GM12864 (cell line): ENCODE measurements at places on chromosomes 1 and 21.
A peak's percentile ranks its signal among the peaks of the same experiment; 100 is the strongest.

GRCh38 chr21:43892984-43893535 is 28.0 kb downstream of the AGPAT3 start:
- no peak for DNase-seq

GRCh38 chr1:208187499-208188041 is 56.6 kb downstream of the PLXNA2 start:
- DNase-seq = peak; percentile 49

DNA sequence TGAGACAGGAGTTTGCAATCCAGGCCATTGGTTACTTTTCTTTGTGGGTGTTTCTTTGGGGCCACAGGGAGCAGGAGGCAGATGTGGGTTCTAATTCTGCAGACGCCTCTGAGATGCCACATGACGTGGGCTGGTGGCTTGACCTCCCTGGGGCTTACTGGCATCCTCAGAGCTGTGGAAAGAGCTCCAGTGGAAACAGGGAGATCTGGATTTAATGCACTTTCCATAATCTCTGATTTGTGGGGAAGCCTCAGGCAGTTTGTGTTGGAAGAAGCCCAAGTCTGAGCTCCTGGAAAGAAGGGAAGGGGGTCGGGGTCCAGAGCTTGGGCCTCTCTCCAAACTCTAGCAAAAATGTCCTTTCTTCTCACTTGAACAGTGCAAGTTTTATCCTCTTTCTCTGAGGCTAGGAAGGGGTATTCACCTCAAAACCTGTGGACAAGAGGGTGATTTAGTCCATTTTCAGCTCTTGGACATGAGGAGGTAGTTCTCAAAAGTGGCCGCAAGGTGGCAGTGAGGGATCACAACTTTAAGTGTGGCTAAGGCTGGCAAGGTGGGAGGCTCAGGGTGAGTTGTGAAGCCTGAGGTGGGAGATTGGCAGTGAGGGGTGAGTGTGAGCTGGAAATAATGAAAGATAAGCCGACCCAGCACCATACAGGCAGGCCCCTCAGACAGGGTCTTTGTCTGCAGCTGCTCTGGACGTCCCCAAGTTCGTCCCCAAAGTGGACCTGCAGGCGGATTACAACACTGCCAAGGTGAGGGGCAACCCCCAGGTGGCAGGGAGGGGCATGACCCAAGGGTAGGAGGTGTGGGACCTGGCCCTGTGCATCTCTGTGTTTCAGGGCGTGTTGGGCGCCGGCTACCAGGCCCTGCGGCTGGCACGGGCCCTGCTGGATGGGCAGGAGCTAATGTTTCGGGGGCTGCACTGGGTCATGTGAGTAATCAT is 9.2 kb downstream of the IKBKE start:
- no peak for DNase-seq

GRCh38 chr1:227959325-227959860 is 11.7 kb upstream of the WNT9A start:
- DNase-seq = no peak

GRCh38 chr1:156574039-156574633 is 1.8 kb upstream of the IQGAP3 start:
- no peak for DNase-seq

DNA sequence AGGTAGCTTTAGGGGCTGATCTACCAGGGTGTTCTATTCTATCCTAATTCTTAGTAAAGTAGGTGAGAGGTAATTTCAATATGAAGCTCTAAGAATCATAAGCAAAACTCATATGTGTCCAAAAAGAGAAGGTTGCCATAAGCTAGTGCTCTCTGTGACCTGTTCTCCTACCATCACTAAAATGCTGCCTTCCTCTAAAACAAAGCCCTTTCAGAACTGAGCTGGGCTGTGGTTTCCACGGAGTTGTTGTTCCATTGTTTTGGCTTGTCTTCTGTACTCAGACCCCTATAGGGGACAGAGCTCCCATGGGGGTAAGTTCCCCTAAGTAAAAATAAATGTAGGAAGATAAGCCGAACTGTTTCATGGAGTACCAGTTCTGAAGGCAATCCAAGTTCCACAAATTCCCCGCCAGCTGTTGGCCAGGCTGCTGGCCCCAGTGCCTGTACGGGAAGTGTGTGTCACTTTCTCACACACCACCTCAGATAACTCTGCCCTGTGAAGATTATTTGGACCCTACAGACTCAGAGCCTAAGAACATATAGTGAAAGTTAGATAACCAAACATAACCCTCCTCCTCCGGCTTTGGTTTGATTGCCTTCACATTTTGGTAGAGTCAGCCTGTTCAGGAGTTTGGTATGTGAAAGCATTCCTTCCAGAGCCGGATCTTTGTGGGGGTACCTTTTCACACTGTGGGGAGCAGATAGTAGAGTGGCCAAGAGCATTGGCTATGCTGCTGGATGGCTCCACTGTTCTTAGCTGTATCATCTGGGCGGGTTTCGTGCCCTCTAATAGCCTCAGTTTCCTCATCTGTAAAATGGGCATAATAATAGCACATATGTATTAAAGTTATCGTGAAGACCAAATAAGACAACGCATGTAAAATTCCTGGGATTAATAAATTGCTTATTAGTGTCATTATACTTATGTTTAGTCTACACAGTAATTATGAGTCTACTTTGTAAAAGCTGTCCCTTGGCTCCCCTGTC is 10.8 kb downstream of the DPT start:
- no peak for DNase-seq

GRCh38 chr1:163263818-163264655 is 57.7 kb upstream of the NUF2 start:
- DNase-seq = no peak

DNA sequence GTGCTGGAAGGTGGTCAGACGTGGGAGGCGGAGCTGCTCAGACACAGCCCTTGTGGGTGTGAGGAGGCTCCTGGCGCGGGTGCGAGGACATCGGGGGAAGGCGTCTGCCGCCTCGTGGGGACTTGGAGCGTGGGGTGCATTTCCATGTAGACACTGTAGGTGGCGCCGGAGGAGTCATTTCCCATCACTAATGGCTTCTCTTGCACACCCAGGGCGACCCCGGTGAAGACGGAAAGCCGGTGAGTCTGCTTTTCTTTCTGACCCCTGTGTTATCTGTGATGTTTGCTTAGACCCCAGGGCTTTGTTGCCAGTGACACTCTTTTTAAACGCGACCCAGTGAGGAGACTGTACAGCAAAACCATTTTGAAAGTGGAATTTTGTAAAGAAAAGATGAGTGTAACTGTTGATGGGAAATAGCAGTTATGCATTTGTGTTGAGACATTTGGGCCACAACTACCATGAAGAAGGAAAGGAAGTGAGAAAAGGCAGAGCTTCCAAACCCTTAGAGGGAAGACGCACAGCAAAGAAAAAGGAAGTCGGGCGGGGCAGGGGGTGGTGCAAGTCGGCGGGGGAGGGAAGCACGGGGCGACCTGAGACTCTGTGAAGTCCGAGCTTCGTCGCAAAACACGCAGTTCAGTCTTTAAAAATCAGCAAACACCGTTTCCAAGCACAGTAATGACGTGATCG is 64.0 kb downstream of the SLC19A1 start:
- peak; percentile 38 for DNase-seq

DNA sequence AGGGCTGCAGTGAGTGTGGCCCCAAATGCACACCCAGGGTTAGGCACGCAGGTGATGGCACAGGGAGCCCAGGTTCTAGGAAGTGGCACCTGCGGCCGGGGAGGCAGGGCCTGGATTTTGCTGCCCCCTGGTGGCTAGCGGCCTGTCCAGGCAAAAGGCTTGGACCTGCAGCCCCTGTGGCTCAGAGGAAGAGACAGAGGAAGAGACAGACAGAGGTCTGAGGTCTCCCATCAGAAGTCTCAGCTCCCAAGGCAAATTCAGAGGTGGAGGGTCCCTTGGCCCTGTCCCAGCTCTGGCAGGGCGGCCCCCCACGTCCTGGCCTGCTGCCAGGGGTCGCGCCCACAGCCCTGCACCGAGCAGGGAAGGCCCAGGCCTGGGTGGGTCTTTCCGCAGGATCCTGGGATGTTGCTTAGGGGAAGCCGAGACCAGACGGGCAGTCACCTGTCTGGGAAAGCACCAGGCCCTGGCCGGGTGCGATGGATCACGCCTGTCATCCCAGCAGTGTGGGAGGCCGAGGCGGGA is 8.0 kb upstream of the TNFRSF14 start:
- no peak for DNase-seq

DNA sequence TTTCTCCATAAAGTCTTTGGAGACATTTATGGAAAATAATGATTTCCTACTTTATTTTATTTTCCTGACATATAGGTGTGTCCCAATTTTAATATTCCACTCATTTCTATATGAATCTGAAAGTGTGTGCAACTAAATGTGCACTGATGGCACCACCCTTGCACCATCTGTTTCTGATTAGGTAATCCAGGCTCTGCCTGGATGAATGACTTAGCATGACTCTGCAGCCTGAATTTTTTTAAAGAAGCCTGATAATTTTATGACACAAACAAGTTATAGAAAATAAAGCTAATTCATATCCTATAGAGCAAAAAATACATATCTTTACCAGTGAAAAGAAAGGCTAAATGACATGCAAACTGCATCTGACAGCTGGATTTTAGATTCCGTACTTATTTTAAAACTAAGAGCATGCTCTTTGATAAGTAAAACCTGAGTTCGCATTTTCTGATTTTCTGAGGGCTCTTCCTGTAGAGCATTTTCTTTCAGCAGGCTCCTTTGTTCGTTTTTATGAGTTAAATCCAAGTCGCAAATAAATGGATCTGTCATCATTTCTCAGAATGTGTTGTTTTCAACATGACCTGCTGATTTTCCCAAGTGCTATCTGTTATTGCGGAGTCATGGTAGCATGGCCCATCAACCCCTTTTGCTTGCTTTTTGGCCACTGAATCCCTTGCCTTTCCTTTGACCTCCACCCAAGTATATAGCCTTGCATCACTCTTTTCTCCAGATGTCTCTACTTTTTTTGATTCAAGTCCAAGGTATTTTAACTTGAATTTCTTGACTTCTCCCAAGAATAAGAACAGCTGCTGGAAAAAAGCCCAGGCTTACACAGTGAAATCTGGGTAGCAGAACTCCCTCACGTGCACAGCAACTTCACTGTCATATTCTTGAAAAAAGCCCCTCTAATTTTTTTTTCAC is 52.8 kb upstream of the LYPLAL1 start:
- DNase-seq = no peak

- no peak for DNase-seq
These were observed 20.3 kb upstream of the RBBP5 start for GRCh38 chr1:205142102-205142469.

GRCh38 chr1:85579622-85580021 is 939 bp upstream of the CCN1 start:
- no peak for DNase-seq

DNA sequence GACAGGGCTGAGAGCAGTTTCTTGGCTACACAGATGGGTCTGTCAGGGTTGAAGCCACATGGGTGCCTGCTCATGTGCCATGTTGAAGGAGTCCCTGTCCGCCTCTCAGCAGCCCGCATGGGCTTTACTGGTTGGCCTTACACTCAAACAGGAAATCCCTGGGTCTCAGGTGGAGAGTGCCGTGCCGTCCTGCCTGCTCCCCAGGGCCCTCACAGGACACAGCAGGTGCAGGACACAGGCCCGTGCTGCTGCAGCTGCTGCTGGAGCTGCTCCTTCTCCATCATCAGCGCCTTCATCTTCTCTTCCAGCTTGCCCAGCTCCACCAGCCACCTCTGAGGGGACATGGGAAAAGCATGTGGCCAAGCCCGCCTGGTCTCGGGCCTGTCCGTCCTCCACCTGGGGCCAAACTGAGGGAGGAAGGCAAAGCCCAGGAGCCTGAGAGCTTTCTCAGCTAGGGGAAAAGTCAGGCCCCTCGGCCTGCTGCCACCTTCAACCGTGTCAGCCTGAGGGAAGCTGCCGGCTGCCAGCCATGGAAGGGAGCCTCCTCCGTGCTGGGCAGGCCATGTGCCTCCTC is 5.5 kb downstream of the SLFNL1 start:
- DNase-seq = no peak

DNA sequence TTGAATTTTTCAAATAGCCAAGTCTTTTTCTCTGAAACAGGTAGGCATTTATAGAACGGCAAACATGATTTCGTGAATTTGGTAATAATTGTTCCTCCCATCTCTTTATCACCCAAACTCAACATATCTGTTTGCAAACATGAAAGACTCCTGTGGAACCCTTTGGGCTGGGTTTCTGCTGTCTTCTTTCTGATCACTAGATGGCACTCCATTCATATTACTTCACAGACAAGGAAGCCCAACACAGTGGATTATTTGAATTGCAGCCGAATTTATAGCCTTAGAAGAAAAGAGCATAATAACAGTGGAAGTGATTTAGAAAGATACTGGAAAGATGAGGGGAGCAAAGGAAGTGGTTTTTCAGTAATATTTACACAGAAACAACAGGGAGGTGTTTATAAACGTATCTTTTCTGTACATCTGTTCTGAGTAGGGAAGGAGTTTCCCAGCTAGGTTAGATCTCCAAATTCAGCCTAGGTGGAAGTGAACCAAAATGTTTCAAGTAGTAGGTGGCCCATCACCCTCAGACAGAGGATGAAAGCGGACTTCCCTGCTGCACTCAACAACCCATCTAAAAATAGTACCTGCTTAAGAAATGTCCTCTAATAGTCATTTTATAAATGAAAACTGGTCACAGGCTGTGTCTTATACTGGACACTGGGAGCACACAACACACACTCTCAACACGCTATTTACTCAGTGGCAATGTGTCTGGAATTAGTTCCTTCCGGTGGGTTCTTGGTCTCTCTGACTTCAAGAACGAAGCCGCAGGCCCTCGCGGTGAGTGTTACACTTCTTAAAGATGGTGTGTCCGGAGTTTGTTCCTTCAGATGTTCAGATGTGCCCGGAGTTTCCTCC is 67.6 kb downstream of the MAP3K21 start:
- DNase-seq = no peak

GRCh38 chr1:153968000-153968363 is 280 bp downstream of the CREB3L4 start:
- no peak for DNase-seq

DNA sequence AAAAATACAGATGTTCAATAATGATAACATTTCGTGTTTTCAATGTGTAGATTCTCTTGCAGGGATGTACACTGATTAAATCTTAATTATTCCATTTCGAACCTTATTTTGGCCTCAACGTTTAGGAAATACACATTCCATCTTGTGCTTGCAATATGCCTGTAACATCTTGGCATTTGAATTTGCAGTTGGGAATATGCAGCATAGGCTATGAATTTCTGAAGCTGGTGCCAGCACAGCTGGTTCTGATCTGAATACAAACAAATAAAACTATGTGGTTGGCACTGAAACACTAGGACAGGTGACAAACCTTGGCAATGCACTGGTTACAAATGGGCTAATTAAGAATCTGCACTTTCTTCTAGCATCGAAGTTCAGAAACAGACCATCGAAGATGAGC is 108.4 kb downstream of the ERG start:
- no peak for DNase-seq

DNA sequence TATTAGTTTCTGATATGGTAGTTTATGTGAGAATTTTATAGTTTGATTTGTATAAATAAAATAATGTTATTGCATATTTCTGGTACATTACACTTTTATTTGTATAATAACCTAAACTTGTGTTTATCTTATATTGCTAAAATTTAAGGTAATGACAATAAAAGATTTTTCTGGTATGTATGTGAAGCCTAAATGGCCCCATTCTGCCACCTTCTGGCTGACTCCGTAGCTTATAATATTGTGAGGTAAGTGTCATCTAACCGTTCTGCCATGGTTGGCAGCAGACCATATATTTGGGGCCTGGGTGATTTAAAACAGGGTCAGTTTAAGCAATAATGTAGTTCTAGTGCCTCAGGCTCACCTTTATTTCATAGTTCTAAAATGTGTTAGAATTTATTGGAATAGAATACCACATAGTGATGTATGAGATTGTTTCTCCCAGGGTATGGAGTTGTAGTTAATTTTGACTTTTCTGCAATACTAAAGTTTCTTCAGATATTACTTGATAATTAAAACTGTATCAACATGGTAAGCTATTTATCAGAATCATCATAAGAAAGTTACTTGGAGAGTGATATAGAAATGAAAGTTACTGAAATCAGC is 21.2 kb upstream of the PRKACB start:
- DNase-seq = no peak

- no peak for DNase-seq
These were observed 53.3 kb upstream of the ERO1B start for GRCh38 chr1:236334893-236335545.
